ENCODE measurements at places on chromosomes 5 and 9. TPM values are rescaled to one million over a fixed set of nuclear protein-coding genes. Genes with fewer than 3 reads are reported as not detected.

The ECSCR gene
- 16.4 TPM for total RNA-seq

The TNC gene
- total RNA-seq = 719 TPM

The FCHO2 gene
- 36.0 TPM for total RNA-seq

The CCNB1 gene
- total RNA-seq = 2.3 TPM

The SLC45A2 gene
- not detected for total RNA-seq

The SELENOP gene
- 306 TPM for total RNA-seq

The DOCK2 gene
- total RNA-seq = 20.5 TPM

- no peaks in the 10 kb centered on the region for H3K36me3 ChIP-seq
- peak; percentile 21 for DNase-seq
- H3K4me1 ChIP-seq = peaks cover 9% of the 10 kb centered on the region
- H3K27me3 ChIP-seq = peaks cover 27% of the 10 kb centered on the region
- H3K4me3 ChIP-seq = no peak overlapping the region
- H3K27ac ChIP-seq = no peak overlapping the region
Measured at GRCh38 chr9:124455820-124456219, 5.6 kb downstream of the ADGRD2 start.

- no peak overlapping the region for H3K4me3 ChIP-seq
- no peaks in the 10 kb centered on the region for H3K36me3 ChIP-seq
- no peak for DNase-seq
- H3K27me3 ChIP-seq = no peaks in the 10 kb centered on the region
Measured at GRCh38 chr5:41795125-41795524, 75.1 kb downstream of the OXCT1 start.

GRCh38 chr9:69759421-69760277 is at the start of gene PTAR1:
Gene PTAR1 (minus strand): TSS chr9:69760011. CDS start chr9:69759938, 73 bp downstream.
- peak within 1 kb of the TSS; percentile 96 for H3K27ac ChIP-seq
- H3K27me3 ChIP-seq = no peaks in the 10 kb centered on the region
- H3K36me3 ChIP-seq = no peaks in the 10 kb centered on the region
- H3K4me1 ChIP-seq = peaks cover 16% of the 10 kb centered on the region
- peak within 1 kb of the TSS; percentile 77 for H3K4me3 ChIP-seq

DNA sequence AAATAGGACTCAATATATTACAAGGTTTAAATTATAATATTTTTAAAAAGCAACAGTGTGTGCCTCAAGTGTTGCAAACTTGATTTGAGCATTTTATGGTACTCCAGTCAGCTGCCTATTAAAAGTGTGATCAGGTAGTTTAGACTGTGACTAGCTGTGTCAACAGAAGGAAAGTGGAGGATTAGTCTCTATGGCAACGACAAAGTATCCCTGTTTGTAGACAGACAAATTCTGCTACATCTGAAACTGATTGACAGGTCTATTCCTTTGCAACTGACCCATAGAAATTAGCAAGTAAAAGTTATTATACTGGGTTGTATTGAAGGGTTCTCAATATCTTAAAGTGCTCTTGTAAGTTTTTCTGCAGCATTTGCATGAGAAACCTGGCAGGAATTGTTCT is 249.8 kb upstream of the ARRDC3 start:
- H3K4me3 ChIP-seq = no peak overlapping the region
- no peaks in the 10 kb centered on the region for H3K4me1 ChIP-seq
- no peaks in the 10 kb centered on the region for H3K27me3 ChIP-seq
- H3K27ac ChIP-seq = no peak overlapping the region
- DNase-seq = no peak

DNA sequence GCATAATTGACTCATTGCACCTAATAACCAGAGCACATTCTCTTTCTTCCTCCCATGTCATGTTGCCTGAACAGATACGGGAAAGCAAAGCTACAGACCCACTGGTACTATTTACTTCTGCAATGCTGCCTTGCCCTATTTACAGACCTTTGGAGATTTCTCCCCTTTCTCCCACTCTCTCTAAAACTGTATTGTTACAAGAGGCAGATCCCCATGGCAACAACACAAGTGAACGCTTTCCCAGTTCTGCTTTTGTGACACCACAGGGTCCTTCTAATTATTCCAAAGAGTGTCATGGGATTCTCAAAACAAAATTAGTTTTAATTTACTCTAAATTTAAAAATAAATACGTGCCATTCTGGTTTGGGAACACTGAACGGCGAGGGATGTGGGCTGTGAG is 104.7 kb downstream of the KCTD16 start:
- H3K4me3 ChIP-seq = no peak overlapping the region
- no peaks in the 10 kb centered on the region for H3K27me3 ChIP-seq
- DNase-seq = no peak
- H3K36me3 ChIP-seq = no peaks in the 10 kb centered on the region
- H3K4me1 ChIP-seq = no peaks in the 10 kb centered on the region
- H3K27ac ChIP-seq = no peak overlapping the region

GRCh38 chr9:116008278-116008677 is 145.3 kb upstream of the PAPPA start:
- DNase-seq = no peak
- no peaks in the 10 kb centered on the region for H3K27me3 ChIP-seq
- H3K36me3 ChIP-seq = no peaks in the 10 kb centered on the region
- no peaks in the 10 kb centered on the region for H3K4me1 ChIP-seq
- H3K27ac ChIP-seq = no peak overlapping the region

DNA sequence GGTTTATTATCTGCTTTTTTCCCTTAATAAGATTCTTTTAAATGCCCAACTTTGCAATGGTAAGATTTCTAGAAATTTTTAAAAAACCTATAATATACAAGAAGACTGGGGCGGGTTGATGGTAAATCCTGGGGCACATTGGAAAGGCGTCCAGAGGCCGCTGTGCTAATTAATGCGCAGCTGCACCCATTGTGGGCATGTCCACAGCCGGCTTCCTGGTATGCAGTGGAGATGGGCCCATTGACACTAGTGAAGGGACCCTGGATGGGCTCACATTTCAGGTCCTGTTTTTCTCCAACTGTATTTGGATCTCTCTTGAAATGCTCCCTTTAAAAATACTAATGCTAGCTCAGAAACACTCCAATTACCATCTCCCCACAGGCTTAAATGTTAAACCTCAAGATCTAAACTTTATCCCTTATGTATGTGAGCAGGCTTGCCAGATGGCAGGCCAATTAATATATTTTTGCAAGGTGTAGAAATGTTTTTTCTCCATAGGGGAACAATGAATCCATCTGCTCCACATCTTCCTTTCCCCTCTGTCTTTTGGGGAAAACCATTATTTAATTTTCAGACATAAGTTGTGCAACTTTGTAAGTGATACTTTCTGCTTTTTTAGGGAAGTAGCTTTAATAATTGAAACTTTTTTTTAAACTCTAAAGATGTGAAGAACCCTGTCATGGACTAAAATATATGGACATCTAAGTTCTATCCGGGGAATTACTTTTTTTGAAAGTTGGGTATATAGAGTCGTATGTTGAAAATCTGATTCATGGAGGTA is 177.3 kb downstream of the CD180 start:
- DNase-seq = no peak
- no peak overlapping the region for H3K4me3 ChIP-seq
- no peak overlapping the region for H3K27ac ChIP-seq
- H3K4me1 ChIP-seq = peaks cover 23% of the 10 kb centered on the region

DNA sequence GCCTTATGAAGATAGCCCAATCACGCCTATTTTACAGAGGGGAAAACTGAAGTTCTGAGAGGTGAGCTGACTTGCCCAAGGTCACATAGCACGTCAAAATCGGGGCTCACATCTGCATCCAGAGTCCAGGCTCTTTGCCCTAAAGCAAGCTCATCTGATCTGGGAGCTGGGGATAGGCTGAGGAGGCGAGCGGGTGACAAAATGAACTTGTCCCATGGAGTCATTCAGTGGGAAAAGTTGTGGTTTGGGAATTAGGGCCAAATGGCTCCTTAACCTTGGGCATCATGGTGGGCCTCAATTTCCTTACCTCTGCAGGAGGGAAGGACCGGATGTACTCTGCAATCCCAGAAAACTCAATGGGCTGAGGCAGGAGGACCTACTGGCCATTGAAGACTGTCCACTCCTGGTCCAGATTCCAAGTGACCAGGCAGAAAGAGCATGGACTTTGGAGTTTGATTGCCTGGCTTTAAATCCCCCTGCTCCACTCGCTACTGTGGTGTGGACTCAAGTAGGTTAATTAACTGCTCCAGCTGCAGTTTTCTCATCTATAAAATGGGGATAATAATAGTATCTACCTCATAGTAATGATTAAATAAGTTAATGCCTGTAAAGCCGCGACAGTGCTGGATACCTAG is 160.4 kb downstream of the RGS3 start:
- H3K36me3 ChIP-seq = no peaks in the 10 kb centered on the region
- DNase-seq = no peak
- H3K4me1 ChIP-seq = no peaks in the 10 kb centered on the region
- H3K27ac ChIP-seq = no peak overlapping the region
